Forelimb muscle (tissue), 1 donor: ENCODE measurements at places on chromosomes 3 and 15.

DNA sequence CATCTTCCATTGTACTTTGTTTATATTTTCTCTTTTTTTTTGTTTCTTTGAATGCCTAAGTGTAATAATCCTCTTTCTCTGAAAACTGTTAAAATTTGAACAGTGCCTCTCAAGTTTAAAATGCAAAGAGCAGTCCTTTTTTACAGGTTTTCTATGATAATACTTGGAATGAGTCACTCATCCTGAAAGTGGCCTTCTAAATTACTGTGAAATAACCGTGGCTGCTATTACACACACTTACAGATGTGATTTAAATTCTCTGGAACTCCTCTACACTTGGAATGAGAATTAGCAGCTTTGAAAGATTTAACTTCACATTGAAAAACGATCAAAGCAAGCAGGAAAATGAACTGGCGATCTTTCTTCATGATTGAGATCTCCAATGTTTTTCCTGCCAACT is 105.9 kb downstream of the ROBO1 start:
- DNase-seq = no peak

- DNase-seq = no peak
These were observed 156.8 kb downstream of the WNT5A start for GRCh38 chr3:55330355-55330754.

DNA sequence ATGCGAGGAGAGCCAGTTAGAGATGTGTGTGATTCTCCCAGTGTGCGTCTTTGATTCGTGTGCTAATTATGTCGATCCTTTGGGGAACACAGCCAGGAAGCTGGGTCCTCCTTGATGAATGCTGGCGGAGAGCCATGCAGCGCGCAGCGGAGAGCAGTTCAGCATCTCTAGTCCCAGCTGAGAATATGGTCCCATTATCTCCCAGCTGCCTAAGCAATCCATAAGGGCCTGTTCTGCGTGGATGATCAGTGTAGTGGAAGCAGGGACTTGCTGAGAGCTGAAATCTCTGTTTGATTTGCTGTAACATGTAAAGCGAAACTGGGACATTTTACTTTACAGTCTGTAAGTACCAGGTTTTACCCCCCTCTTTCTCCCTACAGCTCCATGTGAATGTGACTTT is 412.7 kb downstream of the CNTN4 start:
- DNase-seq = no peak

GRCh38 chr15:97091093-97091492 is 760.6 kb downstream of the NR2F2 start:
- DNase-seq = no peak

DNA sequence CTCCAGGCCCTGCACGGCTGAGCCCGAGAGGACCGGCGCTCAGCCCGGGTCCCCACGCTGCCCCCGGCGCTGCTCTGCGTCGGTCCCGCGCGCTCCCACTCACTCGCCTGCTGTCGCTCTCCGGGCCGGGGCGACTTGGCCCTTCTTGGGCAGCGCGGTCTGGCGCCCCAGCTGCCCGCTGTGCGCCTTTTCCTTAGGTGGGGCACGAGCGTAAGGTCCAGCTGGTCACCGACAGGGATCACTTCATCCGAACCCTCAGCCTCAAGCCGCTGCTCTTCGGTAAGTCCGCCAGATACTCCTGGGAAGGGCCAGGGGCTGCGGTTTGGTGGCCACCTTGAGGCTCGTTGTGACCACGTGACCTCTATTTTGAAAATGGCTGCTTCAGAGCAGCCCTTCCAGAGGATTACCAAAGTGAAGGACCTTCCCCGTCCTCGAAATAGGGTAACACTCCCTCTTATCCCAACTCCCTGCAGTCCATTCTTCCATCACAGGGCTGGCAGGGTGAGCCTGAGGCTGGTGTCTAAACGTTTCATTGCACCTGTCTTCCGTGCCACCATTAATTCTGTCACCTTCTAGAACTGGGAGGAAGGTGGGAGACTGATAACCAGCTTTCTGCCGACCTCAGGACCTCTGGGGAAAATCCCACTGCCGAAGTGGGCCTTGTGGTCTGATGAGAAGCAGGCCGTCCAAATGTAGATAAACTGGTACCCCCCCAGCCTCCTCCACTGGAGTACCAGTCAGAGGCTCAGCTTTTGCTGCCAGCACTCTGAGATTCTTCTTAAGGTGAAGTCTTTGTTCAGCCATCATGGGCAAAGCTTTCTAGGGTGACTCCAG is 812 bp downstream of the P4HTM start:
- no peak for DNase-seq

- DNase-seq = no peak
These were observed 10.2 kb downstream of the ALDH1L1 start for GRCh38 chr3:126170073-126170777.

- DNase-seq = peak; percentile 46
These were observed 32.8 kb downstream of the MYH15 start for GRCh38 chr3:108477511-108478147.

GRCh38 chr3:47000922-47001730 is 21.7 kb downstream of the NBEAL2 start:
- DNase-seq = no peak

- no peak for DNase-seq
These were observed 34.1 kb upstream of the ABI3BP start for GRCh38 chr3:101027286-101027685.

DNA sequence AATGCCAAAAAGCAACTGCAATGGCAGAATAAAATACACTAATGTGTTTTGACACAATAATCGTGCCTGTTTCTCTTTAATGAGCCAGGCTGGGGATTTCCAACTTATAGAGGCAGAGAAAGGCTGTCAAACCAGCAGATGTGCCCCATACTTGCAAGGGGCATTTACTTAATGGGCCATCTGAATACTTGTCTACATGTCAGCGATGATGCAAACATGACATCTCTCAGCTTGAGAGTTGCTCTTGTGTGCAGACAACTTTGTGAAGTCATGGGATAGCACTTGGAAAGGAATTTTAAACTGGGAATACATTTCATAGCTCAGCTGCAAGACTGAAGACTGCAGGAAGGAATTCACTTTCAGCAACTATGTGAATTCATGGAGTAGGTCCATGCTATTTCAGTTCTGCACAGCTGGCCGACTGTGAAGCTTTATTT is 127.4 kb upstream of the ADAMTS9 start:
- DNase-seq = peak; percentile 91

- no peak for DNase-seq
These were observed 8.0 kb downstream of the TGFBR2 start for GRCh38 chr3:30614373-30614772.

GRCh38 chr3:147705651-147706051 is 296.5 kb downstream of the ZIC1 start:
- no peak for DNase-seq

GRCh38 chr3:113834983-113835382 is 3.6 kb upstream of the GRAMD1C start:
- no peak for DNase-seq

GRCh38 chr3:95189348-95189747 is 1126.5 kb downstream of the NSUN3 start:
- no peak for DNase-seq

- DNase-seq = no peak
These were observed 6.7 kb downstream of the CX3CR1 start for GRCh38 chr3:39273119-39273518.

DNA sequence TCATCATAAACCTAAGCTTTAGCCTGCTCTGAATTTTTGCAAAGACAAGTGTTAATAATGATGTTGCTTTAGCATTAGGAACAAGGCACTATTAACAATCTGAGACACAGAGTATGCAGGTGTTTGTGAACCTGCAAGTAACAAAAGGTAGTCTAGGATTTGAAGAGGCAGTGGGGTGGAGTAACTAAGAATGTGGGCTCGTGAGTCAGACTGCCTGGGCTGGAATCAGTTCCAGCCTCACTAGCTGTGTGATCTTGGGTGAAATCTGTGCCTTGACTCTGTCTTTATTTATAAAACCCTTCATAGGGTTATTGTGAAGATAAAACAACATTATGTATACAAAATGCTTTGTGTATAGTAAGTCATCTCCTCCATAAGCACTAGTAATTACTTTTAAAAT is 610.6 kb upstream of the CFAP20DC start:
- DNase-seq = no peak
